GM04504 (cell line): ENCODE measurements at places on chromosomes 6 and 20.

DNA sequence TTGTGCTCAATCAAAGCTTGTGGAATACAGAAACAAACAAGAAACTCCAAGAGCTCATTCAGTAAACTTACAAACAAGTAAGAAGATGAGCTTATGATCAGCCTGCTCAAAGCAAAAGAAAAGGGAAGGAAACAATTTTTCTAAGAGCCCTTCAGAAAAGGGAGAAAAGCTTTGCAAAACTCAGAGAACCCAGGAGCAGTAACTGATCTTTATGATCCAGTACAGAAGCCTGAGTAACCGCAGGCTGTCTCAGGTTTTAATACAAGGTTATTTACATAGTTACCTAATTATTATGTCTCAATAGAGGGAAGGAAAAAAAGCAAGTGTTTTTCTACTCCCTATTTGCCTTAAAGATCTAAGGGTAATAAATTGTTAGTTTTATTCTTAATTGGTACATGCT, 226.5 kb downstream of the MAFB start:
- DNase-seq, result no peak

GRCh38 chr6:161347988-161348627, 74.2 kb upstream of the AGPAT4 start:
- no peak for DNase-seq

GRCh38 chr6:90065173-90065572, 170.9 kb downstream of the GJA10 start:
- no peak for DNase-seq

GRCh38 chr6:79676785-79677736, 45.9 kb downstream of the SH3BGRL2 start:
- no peak for DNase-seq

- DNase-seq, result no peak
Observed at GRCh38 chr20:50445354-50446151, 64.6 kb upstream of the PTPN1 start.

DNA sequence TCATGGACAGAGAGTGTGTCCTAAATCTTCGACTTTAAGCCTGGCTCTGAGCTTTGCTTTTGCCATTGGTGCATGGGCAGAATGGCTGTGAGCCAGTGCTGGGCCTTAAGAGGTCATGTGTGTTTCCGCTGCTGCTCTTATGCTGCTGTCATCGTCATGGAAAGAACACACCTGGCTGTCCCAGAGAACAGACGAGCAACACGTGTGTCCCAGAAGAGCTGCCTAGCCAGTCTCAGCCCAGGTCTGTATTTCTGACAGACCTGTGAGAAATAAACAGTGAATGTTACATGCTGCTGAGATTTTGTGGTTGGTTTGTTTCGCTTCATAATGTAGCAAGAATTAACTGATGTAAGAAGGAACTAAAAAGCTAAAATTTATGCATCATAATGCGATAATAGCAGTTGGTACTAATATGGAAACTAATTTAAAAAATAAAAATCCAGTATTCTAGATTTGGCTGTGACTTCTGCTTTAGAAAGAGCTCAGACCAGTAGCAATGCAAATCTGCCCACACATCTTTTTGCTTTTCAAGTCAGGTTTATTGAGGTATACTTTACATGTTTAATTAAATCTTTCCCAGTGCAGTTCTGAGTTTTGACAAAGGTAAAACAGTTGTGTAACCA, 11.5 kb upstream of the SCP2D1 start:
- DNase-seq, result no peak

DNA sequence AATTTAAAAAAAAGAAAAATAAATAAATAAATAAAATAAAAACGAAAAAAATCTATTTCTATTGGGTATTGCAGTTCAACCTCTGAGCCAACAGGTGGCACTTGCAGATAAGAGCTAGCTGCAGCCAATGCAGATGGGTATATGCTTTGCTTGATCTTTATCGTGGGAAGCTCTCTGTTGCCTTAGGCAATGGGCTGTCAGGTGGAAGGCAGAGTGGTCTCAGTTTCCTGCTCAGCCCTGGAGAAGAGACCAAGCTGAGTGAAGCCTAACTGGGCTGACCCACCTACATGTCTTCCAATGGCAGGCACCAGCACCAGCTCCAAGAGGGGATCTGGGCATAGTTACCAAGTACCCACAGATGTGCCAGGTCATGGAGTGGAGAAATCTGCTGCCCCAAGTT, 95.0 kb downstream of the AK9 start:
- DNase-seq, result peak; percentile 3

DNA sequence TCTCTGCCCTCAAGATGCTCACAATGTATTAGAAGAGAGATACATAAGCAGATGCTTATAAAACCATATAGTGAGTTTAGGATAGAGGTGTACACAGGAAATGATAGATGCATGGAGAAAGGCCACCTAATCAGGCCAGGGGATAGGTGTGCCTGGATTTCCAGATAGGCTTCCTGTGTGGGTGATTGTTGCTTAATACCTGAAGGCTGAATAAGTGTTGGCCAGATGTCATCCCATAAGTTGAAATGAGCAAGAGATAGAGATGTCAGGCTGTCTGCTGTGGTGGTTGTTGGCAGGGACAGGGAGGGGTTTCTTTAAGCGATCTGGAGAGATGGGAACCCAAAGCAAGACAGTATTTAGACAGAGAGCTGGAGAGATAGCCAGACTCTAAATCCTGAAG, 109.8 kb upstream of the SGK1 start:
- DNase-seq, result no peak

DNA sequence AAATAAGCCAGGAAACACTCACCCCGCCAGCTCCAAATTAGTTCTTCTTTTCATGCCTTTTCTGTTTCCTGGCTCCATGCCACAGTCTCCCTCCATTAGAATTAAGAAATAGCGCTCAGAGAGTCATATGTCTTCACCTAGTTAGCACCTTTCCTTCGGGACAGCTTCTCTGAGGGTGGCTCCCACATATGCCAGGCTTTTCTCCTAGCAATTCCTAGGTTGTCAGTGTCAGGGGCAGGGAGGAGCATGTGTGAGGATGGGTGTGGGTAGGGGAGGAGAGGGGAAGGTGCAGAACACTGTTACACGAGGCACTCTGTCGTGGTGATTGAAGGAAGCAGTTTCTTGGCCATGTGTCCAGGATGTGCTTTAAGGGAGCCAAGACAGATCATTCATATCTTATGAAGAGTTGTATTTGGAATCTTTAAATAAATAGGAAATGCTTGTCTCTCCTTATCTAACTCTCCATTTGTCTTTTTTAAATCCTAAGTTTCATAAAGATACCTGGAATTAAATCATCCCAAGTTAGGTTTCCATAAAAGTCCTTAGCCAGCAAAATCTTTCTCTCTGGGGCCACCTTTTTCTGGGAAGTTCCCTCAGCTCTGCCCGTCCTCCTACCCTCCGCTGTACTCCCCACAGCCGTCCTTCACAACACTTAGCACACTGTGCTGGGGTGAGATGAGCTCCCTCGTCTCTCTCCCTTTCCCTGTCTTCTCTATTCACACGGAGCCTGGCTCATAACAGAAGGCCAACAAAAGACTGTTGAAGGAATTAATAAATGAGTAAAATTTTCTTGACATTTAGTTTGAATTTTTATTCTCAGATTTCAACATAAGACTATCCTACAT, 361.0 kb downstream of the CD83 start:
- DNase-seq, result no peak

- peak; percentile 80 for DNase-seq
Observed at GRCh38 chr6:45650524-45651135, 272.9 kb upstream of the SUPT3H start.

DNA sequence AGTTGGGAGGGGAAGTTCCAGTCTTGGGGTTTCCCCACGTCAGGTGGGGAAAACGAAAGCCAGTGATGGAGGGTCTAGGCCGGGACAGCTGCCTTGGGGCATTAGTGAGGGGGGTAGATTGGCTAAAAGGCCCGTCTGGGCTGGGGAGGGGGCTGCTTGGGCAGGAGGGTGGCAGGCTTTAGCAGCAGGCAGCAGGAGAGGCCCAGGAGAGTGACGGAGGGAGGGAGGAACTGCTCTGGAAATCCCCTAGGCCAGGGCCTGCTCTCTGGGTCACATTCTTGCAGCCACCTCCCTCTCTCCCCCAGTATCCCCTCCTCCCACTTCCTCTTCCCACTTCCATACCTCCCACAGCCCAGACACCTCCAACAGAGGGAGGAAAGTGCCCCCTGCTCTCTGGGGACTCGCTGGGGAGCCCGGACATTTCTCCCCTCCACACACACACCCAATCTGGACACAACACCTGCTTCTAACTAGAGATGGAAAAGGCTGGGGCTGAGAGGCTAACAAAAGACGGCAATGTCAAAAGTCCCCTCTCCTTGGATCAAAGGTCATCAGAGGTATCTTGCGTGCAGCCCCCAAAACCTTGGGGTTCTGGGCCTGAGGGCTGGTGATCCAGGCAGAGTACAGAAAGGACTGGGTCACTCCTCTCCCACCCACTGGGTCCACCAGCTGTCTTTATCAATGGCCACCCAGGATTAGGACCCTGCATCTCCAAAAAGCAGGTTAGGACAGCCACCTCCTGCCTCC, 1.8 kb downstream of the NFKBIE start:
- DNase-seq, result no peak

DNA sequence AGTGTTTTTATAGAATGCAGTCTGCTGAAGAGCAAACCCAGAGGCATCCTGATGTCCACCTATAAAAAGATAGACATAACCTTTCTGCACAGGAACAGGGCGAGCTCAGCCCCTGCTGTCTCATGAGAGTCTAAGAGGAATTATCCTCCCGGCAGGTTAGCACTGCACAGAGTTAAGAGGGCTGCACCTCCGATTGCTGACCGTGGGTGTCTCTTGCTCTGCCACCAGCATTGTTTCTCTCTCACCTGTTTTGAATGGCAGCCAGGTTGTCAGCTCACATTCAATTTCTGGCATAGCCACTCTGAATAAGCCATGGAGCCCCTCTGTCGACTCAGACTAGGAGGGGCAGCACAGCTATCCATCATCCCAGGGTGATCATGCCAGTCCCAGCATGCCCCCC, 211.2 kb downstream of the PHACTR1 start:
- no peak for DNase-seq

GRCh38 chr20:5127859-5128424, 1.1 kb downstream of the CDS2 start:
- no peak for DNase-seq

DNA sequence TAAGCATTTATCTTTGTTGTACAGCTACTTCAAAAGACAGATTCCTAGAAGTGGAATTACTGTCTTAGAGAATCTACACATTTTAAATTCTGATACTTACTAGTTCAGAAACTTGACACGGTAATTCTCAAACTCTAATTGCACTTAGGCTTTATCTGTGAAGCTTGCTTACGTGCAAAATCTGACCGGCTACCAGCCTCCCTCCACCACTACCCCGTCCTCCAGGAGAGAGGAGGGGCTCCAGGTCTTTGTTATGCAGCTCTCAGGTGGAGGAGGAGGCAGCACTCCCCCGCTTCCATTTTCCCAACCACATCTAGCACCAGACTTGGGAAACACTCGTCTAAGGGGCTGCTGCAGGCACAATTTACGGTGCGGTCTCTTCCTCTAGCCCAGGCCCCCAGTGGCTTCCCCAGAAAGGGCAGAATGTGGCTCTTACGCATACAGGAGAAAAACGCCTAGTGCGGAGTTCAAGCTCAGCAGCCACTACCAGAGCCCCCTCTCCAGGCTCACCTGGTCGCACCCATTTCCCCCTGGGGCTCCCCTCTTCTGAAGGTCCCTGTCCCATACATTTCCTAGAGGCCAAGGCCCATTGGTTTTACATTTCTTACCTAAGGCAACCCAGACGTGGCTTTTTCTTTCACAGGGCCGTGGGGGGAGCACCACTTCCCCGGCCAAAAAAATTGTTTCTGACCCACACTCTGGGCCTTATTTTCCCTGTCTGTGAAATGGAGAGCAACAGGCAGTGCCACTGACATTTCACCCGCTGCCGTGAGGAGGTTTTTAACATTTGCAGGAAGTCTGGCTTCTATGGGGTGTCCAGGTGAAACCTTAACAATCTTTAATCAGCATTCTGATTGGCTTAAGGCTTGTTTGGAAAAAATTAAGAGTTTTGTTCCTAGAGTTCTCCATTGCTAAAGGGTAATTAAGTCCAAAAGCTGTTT, 1.6 kb upstream of the TGIF2 start:
- no peak for DNase-seq

- no peak for DNase-seq
Observed at GRCh38 chr6:112939563-112939962, 592.4 kb downstream of the RFPL4B start.

DNA sequence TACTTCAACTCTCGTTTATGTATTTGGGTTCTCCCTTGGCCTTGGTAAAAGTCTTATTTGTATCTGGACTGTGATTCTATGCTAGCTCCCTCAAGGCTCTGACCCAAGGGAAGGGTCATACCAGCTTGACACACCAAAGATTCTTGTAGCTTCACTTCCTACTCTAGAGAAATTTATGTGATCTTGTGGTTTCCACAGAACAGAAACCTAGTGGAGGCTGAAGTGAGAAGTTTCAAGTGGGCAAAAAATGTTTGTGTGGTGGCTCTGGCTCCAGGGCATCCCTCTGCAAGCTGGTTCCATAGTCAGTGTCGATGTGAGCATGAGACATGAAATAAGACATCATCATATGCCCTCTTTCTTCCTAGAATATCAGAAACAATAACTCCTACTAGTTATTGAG, 48.1 kb upstream of the TNFRSF21 start:
- no peak for DNase-seq

DNA sequence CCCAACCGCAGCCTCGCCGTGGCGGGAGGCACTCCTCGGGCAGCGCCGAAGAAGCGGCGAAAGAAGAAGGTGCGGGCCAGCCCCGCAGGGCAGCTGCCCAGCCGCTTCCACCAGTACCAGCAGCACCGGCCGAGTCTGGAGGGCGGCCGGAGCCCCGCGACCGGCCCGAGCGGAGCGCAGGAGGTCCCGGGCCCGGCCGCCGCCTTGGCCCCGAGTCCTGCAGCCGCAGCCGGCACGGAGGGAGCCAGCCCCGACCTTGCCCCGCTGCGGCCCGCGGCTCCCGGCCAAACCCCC, 525 bp downstream of the PNRC1 start:
- no peak for DNase-seq

DNA sequence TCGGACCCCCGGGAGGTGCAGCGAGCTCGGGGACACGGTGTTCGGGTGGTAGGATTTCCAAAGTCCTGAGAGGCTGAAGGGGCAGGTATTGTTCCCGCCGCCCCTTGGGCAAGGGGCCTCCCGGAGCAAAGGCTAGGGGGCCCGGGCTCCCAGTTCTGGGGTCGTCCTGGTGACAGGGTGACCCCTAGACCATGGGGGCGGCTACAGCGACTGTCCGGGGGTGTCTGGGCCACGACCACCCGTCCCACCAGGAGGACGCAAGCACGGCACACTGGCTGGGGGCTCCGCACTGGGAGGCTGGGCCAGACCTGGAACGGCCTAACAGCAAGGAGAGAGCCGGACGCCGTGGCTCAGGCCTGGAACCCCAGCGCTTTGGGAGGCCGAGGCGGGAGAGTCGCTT, 55.6 kb downstream of the PRR18 start:
- DNase-seq, result no peak

- no peak for DNase-seq
Observed at GRCh38 chr6:96889146-96889545, 8.5 kb downstream of the NDUFAF4 start.

DNA sequence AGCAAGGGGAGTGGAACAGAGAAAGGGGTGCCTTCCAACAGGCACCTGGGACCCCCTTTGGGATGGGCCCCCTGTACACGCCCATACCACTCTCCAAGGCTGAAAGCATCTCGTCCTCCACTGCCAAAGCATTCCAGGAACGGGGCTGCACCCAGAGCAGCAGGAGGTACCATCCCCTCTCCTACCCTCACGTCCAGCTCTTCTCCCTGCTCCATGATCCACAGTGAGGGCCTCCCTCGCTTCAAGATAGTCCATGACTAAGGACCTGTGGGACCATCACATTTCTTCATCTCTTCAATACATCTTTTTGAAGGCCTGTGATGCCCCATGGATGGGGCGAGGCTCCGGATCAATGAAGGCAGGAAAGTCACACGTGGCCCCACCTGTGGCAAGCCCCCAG, 209.9 kb downstream of the ANKRD60 start:
- DNase-seq, result no peak

GRCh38 chr20:37898233-37899104, 4.5 kb upstream of the VSTM2L start:
- DNase-seq, result no peak
